Stimulated activated CD4-positive, alpha-beta T cell treated with anti-CD3 and anti-CD28 coated beads, Interleukin-1b, Interleukin-23, amount 100 ng/mL, for 48 hours (primary cell): ENCODE measurements at places on chromosomes 12 and 14.

DNA sequence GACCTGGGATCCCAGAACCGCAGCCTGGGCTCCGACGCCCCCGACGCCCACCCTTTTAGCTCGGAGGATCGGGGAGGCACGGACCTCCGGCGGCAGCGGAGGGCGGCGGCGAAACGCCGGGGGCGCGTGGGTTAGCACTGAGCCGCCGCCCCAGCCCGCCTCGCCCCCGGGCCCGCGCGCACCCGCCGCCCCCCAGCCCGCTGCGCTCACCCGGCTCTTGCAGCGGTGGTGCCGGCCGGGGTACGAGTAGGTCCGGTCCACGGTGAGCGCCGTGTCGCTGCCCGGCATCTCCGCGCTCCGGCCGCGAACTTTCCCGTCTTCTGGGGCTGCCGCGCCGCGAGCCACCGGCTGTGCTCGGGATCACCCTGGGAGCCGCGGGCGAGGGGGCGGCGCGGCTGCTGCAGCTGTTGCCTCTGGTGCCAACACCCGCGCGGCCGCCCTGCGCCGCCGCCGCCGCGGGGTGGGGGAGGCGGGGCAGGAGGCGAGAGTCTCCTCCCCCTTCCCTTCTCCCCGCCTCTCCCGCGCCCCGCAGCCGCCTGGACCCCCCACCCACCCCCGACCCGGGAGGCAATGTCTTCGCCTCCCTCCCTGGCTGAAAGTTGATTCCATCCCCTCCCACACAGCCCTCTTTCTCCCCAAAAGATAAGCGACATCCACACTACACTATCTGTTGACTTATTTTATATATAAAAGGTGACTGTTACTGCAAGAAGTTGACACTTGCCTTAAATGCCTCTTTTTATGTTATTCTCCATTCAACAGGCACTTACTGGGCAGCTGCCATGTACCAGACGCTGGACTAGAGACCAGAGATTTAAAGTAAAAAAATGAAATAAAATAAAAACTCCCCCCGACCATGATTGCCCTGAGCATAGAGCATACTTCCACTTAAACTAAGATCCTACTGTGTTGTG is at the start of gene TMCC3:
Gene TMCC3 (minus strand): TSS at position 415 of the 914 bp plus-strand sequence. CDS start 127 bp downstream, at position 288.
- DNase-seq, result no peak

DNA sequence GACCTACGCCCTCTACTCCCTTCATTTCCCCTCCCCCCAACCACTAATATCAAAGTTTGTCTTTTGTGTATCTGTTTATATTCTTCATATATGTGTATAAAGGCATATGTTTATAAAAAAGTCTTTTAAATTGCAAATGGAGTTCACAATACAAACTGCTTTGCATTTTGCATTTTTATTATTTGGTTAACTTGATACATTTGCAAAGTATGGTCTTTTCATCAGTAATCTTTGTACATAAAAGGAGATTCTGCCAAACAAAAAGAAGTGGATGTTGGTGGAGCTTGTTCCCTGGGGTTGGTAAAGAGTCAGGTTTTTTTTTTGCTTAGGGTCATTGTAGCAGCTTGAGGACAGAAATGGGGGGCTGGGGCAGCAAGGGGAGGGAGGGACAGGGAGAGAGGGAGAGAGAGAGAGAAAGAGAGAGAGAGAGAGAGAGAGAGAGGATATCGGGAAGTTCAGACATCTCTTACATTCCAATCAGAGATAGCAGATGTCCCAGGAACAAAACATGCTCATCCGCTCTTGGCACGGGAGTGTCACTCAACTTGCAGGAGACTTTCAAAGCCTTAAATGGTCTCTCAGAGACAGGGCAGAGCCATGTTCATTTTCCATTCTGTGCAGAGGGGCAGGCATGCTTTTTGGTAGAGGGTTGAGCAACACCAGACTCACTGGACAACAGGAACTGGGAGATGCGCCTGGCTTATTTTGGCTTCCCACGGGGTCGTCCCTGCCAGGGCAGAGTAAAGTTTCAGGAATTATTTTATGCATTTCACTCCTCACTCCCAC is 44.8 kb upstream of the TBX5 start:
- DNase-seq, result no peak

- DNase-seq, result no peak
Measured at GRCh38 chr14:101402936-101403660, 158.2 kb upstream of the DIO3 start.

DNA sequence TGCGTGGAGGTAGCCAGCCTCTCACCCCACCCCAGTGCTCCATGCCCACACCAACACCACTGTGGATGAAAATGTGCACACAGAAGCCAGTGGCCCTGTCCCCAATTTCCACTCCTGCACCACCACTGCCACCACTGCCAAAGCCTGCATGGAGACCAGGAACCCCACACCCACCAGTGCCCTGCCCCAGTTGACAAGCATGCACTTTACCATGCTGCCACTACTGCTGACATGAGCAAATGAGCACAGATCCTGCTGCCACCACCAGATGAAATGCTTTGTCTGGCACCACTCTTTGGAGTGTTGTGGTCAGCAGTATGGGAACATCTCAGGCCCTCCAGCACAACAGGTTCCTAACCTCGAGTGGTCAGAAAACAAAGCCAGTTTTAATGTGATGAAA is 104.1 kb downstream of the ATXN7L3B start:
- DNase-seq, result no peak
